Activated T-cell treated with anti-CD3 and anti-CD28 coated beads for 24 hours (primary cell): ENCODE measurements at places on chromosomes 4 and X.

DNA sequence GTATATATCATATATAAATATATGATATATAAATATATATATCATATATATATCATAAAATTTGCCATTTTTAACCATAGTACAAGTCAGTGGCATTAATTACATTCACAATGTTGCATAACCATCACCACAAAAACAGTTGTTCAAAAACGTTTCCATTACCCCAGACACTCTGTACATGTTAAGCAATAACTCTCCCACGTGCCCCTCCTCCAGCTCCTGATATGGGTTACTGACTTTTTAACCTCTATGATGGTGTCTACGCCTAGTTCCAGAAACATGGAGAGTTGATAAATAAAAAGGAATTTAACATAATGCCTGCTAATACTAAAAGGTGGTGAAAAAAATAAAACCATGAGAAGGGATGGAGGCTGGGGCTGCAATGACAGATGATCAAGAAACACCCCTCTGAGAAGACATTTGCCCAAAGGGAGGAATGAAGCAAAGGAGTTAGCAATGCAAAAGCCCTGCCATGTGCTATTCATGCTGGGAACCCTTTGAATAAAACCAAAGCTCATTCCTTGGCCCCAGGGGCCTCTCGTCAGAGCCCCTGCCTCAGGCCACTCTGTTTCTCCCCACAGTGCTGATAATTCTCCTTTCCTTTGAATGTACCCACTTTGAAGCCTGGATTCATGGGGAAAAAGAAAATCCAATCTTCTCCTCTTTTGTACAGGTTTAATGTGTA lies 144.3 kb downstream of the NWD2 start:
- DNase-seq, result no peak

GRCh38 chr4:83504996-83505395 lies 20.1 kb upstream of the ABRAXAS1 start:
- no peak for DNase-seq

DNA sequence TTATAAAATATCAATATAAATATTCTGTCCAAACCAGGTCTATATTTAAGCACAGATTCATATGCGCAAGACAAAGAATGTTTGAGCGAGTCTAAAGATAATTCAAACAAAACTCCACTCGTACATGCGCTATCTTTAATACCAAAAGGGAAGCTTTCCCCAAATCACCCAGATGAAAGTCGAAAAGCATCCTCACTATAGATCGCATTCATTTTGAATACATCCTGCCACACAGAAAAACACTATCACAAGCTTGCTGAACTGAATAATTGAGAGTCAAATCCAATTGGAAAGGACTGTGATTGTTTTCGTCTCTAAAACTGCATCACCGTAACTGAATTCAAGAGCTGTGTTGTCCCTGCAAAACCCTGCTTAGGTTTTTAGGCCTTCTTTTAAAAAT lies 685 bp downstream of the TASL start:
- DNase-seq, result no peak

DNA sequence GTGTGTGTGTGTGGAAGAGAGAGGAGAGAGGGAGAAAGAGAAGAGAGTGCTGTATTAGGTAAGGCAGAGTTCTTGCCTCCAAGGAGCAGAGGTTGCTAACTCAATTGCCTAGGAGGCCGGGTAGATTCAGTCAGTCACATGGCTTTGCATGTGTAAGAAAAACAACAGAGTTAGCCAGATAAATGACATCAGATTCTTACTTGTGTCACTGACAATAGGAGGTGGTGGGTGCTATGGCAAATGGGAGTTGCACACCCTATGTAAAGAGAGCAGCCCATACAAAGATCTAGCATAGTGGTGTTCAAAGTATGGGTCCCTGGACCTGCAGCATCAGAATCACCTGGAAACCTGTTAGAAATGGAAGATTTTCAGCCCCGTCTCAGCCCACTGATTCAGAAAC lies 14.4 kb upstream of the PGRMC2 start:
- DNase-seq, result no peak

- DNase-seq, result no peak
Observed at GRCh38 chr4:141658309-141658708, 21.9 kb downstream of the IL15 start.

- DNase-seq, result no peak
Observed at GRCh38 chr4:8589336-8589735, 3.2 kb upstream of the CPZ start.

GRCh38 chr4:148025981-148026380 lies 294.1 kb downstream of the ARHGAP10 start:
- DNase-seq, result no peak

DNA sequence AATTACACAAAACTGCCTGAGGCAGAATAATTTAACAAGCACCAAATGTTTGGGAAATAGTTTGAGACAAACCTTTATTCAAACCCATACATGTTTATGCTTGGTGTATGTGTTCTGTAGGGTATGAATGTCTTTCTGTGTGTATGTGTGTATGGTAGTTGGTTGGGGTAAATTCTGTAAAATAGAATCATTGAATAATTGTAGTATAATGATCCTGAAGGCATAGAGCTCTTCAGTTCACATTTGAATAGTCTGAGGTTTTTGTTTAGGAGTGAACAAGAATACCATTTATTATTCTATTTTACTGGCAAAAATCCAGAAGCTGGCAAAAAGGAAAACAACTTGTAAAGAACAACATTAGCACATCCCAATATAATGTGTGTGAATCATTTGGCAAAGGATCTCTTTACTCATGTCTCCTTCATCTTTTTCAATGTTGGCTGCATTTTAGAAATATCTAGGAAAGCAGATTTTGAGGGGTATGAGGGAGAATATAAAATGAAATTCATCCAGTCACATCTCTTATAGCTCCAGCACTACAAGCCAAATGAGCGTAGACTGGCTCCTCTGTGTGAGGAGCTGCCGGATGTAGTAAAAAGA lies 360.0 kb downstream of the CHIC1 start:
- no peak for DNase-seq

DNA sequence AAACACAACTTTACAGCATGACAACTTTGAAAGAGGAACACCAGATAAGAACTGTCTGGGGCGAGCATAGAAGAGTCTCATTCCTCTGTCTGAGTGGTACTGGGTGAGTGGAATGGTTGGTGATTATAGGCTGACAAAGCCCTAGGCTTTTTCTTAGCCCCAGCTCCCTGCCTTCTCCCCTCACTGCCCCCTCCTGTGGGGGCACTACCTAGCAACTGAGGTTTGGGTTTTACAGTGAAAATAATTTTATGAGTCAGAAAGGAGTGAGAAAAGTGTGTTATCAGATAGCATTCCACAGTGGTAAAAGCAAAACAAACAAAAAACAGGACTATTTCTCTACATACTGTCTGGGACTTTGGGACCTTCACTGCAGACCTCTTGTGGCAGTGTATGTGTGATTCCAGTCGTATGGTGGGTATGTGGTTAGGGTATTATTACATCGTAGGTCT lies 10.5 kb upstream of the TMEM165 start:
- no peak for DNase-seq

- DNase-seq, result no peak
Observed at GRCh38 chr4:124973716-124974115, 261.2 kb upstream of the ANKRD50 start.

GRCh38 chr4:150574678-150575077 lies 7.3 kb upstream of the MAB21L2 start:
- no peak for DNase-seq

GRCh38 chrX:150012647-150013381 lies 74.5 kb upstream of the EOLA2 start:
- no peak for DNase-seq

GRCh38 chr4:41106081-41106480 lies 108.3 kb downstream of the APBB2 start:
- no peak for DNase-seq

DNA sequence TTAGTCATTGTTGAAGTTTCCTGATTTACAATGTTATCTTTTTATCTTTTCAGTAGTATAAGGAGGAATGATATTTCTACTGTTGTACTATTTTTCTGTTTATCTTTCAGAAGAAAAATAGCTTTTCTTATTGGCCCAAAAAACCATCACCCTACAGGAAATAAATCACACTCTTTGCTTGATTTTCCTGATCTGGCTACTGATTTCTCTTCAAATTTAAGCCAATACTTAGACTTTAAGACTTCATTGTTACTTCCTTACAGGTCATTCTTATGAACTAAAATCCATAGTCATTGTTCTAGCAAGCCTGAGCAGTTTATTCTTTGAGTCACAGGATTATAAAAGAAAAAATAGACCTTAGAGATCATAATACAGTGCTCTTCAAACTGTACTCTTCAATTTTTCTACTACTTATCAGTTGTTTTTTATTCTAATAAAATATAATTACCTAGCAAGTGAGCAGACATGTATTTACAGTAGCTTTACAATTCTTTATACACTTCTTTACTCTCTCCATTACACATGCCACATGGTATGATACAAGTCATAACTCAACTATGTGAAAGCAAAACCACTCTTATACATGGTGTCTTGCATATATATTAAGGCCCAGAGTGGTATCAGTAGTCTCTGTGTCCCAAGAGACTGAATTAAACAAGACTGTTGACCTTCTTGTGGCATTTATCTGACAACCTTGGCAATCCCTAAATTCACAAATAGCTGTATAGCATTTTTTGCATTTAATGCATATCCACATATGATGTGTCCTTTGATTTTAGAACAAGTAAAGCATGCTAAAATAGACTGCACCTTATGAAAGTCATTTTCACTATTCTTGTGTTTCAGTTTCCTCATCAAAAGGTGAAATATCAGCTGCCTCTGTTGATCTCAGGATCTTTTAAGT lies 47.9 kb downstream of the TET2 start:
- no peak for DNase-seq

DNA sequence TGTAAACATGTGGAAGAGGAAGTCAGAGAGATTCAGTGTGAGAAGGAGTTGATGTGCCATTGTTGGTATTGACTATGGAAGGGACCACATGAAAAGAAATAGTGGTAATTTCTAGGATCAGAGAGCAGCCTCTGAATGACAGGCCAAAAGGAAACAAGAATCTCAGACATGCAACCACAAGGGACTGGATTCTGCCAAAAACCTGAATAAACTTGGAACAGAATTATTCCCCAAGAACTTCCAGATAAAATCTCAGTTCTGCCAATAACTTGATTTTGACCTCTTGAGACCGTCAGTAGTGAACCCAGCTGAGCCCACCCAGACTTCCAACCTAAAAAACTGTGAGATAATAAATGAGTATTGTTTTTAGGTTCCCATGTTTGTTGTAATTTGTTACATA lies 653.6 kb upstream of the NR3C2 start:
- no peak for DNase-seq
